ENCODE measurements at places on chromosomes 2 and 18. TPM values are rescaled to one million over a fixed set of nuclear protein-coding genes. Genes with fewer than 3 reads are reported as not detected.
A peak's percentile ranks its signal among the peaks of the same experiment; 100 is the strongest.

- DNase-seq = no peak
- H3K4me1 ChIP-seq = no peaks in the 10 kb centered on the region
- no peak overlapping the region for H3K4me3 ChIP-seq
- no peaks in the 10 kb centered on the region for H3K36me3 ChIP-seq
- no peak overlapping the region for H3K27ac ChIP-seq
- H3K27me3 ChIP-seq = no peaks in the 10 kb centered on the region
Measured at GRCh38 chr18:25787276-25787675, 303.1 kb downstream of the SS18 start.

Gene MOGAT1
- not detected for total RNA-seq

- H3K27me3 ChIP-seq = no peaks in the 10 kb centered on the region
- peaks cover 10% of the 10 kb centered on the region for H3K4me1 ChIP-seq
- peak; percentile 52 for DNase-seq
- H3K36me3 ChIP-seq = peaks cover 3% of the 10 kb centered on the region
- peak overlapping the region; percentile 51 for H3K4me3 ChIP-seq
Measured at GRCh38 chr2:33598561-33599174, 431 bp downstream of the FAM98A start.

DNA sequence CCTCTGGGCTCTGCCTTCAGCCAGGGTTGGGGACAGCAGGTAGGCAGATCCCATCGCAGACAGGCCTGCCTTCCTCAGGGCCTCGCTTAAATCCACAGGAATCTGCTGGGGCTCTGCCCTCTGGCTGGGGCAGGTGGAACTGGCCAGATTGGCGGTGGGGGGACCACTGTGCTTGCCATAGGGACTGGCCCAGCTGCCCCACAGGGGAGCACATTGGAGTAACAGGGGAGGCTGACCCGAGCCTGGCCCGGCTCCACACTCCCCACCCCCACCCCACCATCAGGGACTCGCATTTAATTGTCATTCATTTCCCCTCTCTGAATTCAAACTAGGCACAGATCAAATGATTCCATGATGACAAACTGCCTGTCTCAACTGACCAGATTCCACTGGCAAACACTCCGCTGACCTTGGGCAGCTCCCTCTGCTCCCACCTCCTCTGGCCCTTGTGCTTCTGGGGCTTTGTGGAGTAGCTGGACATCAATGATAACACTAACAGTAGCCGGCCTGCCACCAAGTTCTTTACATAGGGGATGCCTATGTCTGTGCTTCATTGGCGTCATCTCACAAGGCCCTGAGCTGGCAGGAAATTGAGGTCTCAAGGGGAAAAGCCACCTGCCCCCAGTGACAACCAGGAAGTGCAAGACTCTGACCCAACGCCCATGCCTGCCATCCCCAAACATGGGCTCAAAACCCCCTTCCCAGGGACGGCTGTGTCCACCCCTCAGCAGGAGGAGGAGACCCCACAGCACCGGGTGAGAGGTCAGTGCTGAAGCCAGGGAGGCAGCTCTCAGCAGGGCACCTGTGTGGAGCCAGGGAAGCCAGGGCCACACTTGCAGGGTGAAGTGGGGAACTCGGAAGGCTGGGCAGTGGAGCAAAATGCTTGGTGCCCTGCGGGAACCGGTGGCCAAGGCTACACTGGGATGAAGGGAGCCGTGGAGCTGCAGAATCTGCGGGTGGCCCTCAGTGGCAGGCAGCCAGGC, 2.1 kb upstream of the B3GNT7 start:
- H3K4me3 ChIP-seq = no peak overlapping the region
- H3K27me3 ChIP-seq = peaks cover 14% of the 10 kb centered on the region
- H3K27ac ChIP-seq = no peak overlapping the region
- no peak for DNase-seq

GRCh38 chr18:62377131-62377807, 52.2 kb downstream of the TNFRSF11A start:
- H3K27me3 ChIP-seq = no peaks in the 10 kb centered on the region
- H3K27ac ChIP-seq = no peak overlapping the region
- no peak for DNase-seq
- no peaks in the 10 kb centered on the region for H3K36me3 ChIP-seq
- H3K4me1 ChIP-seq = no peaks in the 10 kb centered on the region

DNA sequence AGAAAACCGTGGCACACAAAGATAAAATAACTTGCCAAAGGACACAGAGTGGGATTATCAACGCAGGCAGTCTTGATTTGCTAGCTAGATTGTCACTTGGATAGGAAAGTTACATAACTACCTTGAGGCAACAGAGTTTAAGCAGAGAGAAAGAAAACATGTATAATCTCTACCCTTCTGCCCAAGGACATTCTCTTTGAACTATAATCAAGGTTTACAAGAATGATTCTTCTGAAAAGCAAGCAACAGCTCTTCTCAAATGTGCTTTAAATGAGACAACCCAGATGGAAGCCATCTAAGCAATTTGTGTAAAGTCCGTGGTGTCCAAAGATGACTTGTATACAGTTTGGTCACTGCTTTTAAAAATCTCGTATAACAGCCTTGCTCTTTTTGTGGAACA, 177.4 kb downstream of the CD226 start:
- H3K36me3 ChIP-seq = no peaks in the 10 kb centered on the region
- no peaks in the 10 kb centered on the region for H3K4me1 ChIP-seq
- H3K27me3 ChIP-seq = no peaks in the 10 kb centered on the region
- H3K4me3 ChIP-seq = no peak overlapping the region
- no peak for DNase-seq
- H3K27ac ChIP-seq = no peak overlapping the region

DNA sequence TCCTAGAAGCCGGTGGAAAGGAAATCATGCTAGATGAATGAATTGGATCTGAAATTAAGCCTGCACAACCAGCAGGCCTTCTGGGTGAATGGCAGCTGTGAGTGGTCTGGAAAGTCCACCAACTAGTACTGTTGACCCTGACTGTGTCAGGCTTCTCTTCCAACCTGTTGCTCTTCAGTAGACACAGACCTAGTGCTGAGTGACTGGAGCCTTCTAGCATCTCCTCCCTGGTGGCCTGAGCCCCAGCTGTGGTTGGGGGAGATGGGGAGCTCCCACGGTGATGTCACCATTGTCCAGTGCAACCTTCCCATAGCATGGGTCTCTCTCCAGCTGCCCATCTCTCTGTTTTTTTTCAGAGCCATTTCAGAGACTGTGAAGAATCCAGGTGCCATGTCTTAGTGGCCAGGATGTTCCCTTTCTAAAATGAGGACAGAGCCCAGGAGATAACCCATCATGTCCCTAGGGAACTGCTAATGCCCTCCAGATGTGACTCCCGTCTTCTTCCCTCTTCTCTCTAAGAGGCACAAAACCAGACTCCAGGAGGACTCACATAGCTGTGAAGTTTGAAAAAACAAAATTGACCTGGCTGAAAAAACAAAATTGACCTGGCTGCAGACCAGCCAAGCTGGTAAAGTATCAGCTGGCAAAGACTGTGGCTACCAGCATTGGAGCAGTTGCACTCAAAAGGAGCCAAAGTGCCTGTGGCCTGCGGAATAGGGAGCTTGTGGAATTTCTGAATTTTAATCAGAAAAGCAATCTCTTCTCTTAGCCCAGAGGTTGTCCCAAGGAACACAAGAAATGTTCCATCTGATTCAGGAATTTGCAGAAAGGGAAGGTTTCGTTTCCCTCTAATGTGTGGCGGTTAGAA, 67.4 kb upstream of the RPL31 start:
- H3K4me1 ChIP-seq = peaks cover 23% of the 10 kb centered on the region
- no peaks in the 10 kb centered on the region for H3K27me3 ChIP-seq
- peak overlapping the region; percentile 27 for H3K27ac ChIP-seq
- H3K36me3 ChIP-seq = no peaks in the 10 kb centered on the region
- DNase-seq = no peak

- H3K4me3 ChIP-seq = no peak overlapping the region
- H3K4me1 ChIP-seq = no peaks in the 10 kb centered on the region
- no peak overlapping the region for H3K27ac ChIP-seq
- DNase-seq = no peak
- H3K36me3 ChIP-seq = no peaks in the 10 kb centered on the region
Measured at GRCh38 chr18:23810396-23810795, 121.1 kb downstream of the LAMA3 start.

Gene KLHL41
- 56.3 TPM for total RNA-seq

DNA sequence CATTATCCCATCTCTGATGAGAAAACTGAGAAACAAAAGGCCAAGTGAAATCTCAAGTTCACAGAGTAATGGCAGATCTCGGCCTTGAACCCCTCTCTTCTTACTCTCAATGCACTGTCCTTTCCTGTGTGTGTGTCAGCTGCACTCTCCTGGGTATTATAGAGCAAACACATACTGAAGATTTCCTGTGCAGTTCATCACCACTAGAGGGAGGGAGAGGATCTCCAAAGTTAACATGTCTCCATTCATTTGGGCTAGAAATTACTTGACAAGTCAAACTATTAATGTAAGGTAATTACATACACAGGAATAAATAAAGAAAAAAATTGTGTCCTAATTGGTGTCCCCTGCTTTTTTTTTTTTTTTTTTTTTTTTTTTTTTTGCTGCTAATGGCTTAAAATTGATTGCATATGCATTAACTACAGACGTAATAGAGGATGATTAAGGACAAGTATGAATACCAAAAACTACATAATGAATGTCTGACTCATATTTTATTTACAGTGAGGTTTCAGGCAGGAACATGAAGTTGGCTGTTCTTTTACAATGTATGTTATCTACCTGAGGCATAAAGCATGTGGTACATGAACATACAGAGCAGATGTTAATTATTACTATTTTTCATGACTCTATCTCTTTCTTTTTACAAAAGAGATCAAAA, 269.2 kb downstream of the NYAP2 start:
- no peak overlapping the region for H3K4me3 ChIP-seq
- peak; percentile 67 for DNase-seq
- no peaks in the 10 kb centered on the region for H3K4me1 ChIP-seq

DNA sequence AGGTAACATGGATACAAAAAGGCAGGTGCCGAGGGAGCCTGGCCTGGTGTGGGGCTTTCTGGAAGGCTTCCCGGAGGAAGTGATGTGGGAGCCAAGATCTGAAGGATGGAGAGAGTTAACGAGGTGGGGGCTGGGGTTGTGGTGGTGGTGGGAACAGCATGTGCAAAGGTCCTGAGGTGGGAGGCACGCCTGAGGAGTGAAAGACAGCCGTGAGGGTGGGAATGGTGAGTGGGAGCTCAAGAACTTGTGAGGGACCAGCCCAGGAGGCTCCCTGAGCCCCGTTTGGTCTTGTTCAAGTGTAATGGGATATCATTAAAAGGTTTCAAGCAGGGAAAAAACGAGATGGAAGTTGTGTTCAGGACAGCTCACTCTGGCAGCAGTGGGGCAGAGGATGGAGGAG, 35.2 kb downstream of the TRPM8 start:
- H3K36me3 ChIP-seq = no peaks in the 10 kb centered on the region
- no peak overlapping the region for H3K27ac ChIP-seq
- no peak for DNase-seq
- H3K4me3 ChIP-seq = no peak overlapping the region

DNA sequence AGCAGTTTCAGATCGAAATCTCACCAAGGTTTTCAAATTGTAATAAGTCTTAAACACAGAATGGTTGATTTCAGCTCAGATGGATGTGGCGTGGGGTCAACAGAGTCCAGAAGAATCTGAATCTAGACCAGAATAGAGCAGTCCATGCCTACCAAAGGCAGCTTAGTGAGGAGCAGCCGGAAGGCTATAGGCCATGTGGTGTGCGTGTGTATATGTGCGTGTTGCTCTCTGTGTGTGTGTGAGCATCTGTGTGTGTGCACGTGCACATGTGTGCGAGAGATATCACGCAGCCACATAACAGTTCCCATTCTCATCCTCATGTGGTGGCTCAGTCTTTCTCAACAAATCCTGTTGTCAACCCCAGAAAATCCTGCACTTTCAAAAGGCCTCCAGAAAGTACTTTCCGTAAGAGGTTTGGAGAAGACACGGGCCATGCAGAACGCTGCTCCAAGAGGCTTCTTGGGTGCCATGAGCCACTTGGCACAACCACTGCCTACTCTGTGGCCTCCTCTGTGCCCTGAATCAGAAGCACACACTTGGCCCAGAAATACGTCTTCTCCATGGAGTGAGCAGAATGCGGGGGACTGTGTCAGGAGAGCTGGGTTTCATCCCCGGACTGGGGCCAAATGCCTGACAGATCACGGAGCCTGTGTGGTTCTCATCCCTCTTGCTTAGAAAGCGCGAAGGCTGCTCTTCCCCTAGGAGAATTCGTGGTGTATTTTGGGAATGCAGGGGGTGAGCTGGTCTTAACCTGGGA, 67.3 kb downstream of the ACKR3 start:
- DNase-seq = no peak
- no peaks in the 10 kb centered on the region for H3K36me3 ChIP-seq
- H3K4me3 ChIP-seq = no peak overlapping the region
- no peaks in the 10 kb centered on the region for H3K4me1 ChIP-seq
- no peak overlapping the region for H3K27ac ChIP-seq
- no peaks in the 10 kb centered on the region for H3K27me3 ChIP-seq

- H3K27ac ChIP-seq = no peak overlapping the region
- peaks cover 20% of the 10 kb centered on the region for H3K4me1 ChIP-seq
- no peak for DNase-seq
- no peak overlapping the region for H3K4me3 ChIP-seq
- H3K27me3 ChIP-seq = no peaks in the 10 kb centered on the region
Measured at GRCh38 chr2:30701782-30702181, 105.5 kb downstream of the CAPN13 start.

DNA sequence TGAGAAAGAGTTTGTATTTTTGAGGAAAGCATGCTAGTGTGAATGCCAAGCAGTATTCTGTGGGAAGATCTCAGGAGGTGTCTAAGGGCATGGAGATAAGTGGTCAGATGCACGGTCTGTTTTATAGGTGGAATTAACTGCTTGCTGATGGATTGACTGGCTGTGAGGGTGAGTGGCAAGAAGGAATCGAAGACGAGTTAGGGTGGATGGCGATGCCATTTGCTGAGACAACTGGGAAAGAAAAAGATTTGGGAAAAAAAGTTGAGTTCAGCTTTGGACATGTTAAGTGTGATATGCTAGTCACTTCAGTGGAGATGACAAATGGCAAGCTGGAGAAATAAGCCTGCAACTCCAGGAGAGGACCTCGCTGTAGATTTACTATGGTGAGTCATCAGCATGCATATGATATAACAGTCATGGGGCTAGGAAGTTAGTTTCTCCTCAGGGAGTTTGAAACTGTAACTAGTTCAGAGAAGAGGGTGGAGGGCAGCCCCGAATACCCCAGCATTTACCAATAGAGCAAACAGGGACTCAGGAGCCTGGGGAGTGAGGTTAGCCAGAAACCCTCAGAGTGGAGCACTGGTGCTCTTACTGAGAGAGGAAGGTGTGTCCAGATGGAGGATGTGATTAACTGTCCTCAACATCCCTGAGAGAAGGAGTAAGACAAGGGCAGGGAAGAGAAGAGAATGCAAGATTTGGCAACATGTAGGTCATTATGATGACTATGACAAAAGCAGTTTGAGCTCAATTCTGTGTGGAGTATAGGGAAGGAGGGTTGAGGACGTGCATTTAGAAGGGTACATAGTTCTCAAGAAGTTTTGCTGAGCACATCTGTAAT, 2.0 kb upstream of the HK2 start:
- no peak overlapping the region for H3K27ac ChIP-seq
- no peak overlapping the region for H3K4me3 ChIP-seq
- no peak for DNase-seq
- H3K27me3 ChIP-seq = no peaks in the 10 kb centered on the region

GRCh38 chr2:190678444-190679162, 29.7 kb downstream of the NAB1 start:
- H3K4me3 ChIP-seq = no peak overlapping the region
- H3K36me3 ChIP-seq = no peaks in the 10 kb centered on the region
- no peaks in the 10 kb centered on the region for H3K27me3 ChIP-seq
- peak; percentile 73 for DNase-seq

Gene RNF144A
- 23.2 TPM for total RNA-seq
